ENCODE measurements at places on chromosomes 11 and 22.
A peak's percentile ranks its signal among the peaks of the same experiment; 100 is the strongest.

GRCh38 chr11:34732831-34733230 is 111.9 kb downstream of the EHF start:
- DNase-seq, result no peak

GRCh38 chr11:126371595-126371994 is 16.1 kb downstream of the ST3GAL4 start:
- no peak for DNase-seq

- no peak for DNase-seq
These were observed 22.9 kb upstream of the RFPL3 start for GRCh38 chr22:32334660-32335365.

GRCh38 chr11:121445071-121445768 is 6.9 kb upstream of the SORL1 start:
- DNase-seq, result peak; percentile 78

- no peak for DNase-seq
These were observed 665.4 kb downstream of the METTL15 start for GRCh38 chr11:28773606-28774005.

- DNase-seq, result peak; percentile 35
These were observed 6.4 kb downstream of the MYEOV start for GRCh38 chr11:69300120-69301060.

- DNase-seq, result no peak
These were observed 1.9 kb downstream of the TEAD1 start for GRCh38 chr11:12675951-12676711.

GRCh38 chr22:43319661-43320486 is 23.3 kb downstream of the SCUBE1 start:
- DNase-seq, result peak; percentile 69

GRCh38 chr22:50185375-50186087 is at the start of gene TRABD:
TSS of gene TRABD (plus strand) at chr22:50185913. CDS start at chr22:50193061, 7,148 bp downstream.
- peak; percentile 97 for DNase-seq
